ENCODE measurements at places on chromosomes 16 and 17.

GRCh38 chr17:80781211-80781610 lies 210.4 kb upstream of the CHMP6 start:
- DNase-seq: no peak

GRCh38 chr17:37708008-37708615 lies 36.7 kb downstream of the HNF1B start:
- DNase-seq: no peak

DNA sequence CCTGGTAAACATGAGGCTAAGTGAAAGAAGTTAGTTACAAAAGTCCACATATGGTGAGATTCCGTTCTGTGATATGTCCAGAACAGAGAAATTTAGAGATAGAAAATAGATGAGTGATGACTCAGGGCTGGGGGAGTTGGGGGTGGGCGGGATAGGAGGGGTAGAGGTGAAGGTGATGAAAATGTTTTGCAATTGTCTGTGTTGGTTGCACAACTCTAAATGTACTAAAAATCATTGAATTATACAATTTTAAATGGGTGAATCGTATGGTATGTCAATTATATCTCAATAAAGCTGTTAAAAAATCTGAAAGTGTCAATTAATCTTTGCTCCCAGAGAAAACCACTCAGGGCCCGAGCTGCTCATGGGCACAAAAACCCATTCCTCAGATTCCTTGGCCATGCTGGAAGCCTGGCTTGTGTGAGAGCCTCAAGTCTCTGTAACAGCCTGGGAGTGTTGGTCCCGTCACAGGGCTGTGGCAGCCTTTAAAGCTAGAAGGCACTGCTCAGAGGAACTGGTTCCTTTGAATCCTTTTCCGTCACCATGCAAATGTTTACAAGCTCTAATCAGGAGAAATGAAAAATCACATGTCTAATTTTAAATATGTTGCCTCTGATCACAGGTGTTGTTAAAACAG lies 225.3 kb downstream of the WWOX start:
- DNase-seq: no peak

DNA sequence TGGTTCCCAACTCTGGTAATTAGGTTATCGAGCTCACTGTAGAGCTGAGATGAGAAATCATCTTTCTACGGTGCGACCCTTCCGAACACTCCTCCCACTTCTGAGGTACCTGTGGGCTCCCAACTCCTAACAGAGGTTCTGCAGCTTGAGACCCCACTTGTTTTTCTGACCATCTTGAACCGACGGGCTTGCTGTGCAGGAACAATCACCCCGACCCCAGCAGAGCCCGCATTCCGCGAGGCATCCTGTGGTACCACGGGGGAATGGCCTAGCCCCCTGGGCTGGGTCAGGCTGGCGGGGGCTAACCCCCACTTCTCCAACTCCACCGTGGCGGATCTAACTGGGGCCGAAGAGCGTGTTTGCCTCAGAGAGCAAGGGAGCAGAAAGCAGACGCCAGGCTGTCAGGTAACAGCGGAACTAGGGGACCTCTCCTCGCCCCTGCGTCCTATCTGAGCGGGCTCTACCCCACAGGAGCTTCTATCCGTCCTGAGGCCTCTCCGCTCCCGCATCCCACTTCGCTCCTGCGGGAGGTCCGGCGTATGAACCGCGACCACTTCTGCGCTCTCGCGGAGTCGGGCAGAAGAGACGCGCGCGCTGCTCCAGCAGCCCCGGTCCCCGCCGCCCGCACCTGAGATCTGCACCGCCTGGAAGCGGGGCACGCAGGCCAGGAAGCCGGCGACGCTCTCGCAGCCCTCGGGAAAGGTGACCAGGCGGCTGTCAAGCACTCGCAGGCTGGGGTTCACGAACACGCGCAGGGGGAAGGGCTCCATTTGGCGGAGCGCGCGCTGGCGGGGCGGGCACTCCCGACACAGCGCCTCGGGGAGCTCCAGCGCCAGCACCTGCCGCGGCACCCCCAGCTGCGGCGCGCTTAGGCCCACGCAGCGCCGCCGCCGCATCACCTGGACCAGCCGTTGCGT lies 761 bp downstream of the PDF start:
- DNase-seq: no peak

DNA sequence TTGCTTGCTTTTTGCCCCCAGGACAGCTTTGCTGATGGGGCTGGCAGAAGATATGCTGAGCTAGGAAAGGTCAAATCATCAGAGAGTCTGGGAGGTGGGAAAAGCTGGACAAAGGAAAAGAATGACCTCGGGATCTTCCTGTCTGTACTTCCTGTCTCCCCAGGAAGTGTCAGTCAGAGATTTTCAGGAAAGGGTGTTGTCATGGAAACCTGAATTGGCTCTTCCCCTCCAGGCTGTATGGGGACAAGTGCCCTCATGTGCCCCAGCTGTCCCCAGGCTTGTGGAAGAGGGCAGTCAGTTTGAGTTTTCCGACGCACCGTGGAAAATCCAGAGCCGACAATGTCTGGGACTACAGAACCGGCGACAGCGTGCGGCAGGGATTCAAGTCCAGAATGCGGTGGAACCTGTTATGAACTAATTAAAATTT lies 122.7 kb upstream of the ZFHX3 start:
- no peak for DNase-seq

GRCh38 chr17:83013779-83014117 lies 65.7 kb upstream of the METRNL start:
- DNase-seq: no peak

GRCh38 chr17:19270704-19271611 lies 33.8 kb downstream of the EPN2 start:
- DNase-seq: no peak

- DNase-seq: no peak
Measured at GRCh38 chr16:54633943-54634362, 296.7 kb upstream of the IRX5 start.

GRCh38 chr17:79930062-79930876 lies 91.0 kb upstream of the CBX4 start:
- DNase-seq: no peak

- DNase-seq: no peak
Measured at GRCh38 chr16:60605176-60605575, 1431.1 kb downstream of the CDH8 start.

DNA sequence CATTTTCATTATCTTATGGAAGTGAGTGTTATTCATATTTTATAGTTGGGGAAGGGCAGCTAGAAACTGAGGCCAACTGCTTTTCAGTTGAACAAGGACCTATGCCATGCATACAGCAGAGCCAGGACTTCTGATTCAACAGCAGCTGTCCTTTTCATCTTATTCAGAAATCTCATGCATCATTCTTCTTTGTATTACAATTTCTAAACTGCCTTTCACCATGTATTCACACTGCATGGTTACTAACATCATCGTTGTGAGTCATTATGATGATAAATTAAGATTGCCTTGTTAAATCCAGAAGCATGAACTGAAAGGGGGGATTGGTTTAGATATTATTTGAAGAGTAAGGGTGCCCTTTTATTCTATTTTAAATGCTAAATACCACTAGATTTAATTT lies 1470.1 kb upstream of the GOT2 start:
- DNase-seq: no peak

- DNase-seq: peak; percentile 71
Measured at GRCh38 chr17:5249615-5250014, 15.0 kb upstream of the SCIMP start.

DNA sequence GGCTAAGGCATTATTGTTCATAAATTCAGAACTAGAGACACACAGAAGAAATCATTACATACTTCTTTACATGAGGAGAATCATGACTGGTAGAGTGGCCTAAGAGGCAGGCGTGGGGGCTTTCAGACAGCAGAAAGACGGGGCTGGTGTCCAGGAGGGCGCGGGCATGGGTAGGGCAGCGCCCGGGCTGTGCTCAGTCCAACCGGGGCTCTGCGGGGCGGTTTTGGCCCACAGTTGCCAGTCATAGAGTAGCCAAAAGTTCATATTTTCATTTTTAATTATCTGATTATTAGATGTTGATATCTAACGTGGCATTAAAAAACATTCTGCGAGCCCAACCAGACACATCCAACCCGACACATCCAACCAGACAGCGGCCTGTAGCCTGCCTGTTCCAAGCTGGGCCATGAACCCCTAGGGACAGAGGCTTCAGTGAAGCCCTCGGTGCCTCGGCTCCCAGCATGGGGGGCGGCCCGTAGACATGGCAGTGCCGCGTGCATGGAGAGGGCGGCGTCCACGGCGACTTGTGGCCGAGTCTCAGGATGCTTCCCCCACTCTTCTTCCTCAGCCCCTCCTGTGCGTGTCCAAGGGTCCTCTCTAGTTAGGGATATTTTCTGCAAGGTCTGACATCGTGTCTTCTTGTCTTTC lies 162.4 kb upstream of the CHMP6 start:
- no peak for DNase-seq

GRCh38 chr17:38508954-38509771 lies 80.9 kb downstream of the ARHGAP23 start:
- DNase-seq: peak; percentile 62

- DNase-seq: no peak
Measured at GRCh38 chr16:67641779-67642708, 2.9 kb upstream of the CARMIL2 start.

- DNase-seq: no peak
Measured at GRCh38 chr17:50451943-50452629, 16.6 kb downstream of the CHAD start.

DNA sequence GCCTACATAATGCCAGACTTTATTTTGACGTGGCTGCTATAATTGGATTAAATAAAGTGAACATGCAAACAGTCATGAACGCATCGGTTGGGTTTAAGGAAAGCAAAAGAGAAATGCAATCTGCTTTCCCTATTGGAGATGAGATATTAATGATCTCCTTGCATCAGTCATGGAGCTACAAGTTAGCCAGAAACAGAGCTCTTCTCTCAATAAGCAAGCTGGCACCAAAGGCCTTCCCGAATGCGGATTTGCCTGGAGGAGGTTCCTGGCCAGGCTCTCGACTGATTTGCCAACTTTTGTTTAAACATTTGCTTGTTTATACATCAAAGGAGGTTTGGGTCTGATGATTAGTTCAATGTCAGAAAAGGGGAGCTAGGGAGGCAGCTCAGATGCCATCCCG lies 318.4 kb downstream of the XYLT1 start:
- no peak for DNase-seq

DNA sequence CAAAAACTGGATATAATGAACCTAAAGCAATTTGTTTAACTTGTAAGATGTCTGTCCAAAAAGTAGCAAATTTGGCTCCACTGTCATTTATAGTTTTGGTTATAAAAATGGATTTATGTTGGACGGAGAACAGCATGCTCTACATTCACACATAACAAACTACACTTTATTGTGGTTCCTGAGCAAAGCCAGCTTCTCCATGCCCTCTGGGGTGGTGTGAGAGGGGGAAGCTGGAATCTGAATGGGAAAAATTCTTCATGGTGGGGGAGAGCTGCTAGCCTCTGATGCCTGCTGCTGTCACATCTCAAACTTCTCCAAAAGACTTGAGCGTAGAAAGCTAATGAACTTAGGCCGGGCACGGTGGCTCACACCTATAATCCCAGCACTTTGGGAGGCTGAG lies 9.8 kb upstream of the METTL9 start:
- no peak for DNase-seq

DNA sequence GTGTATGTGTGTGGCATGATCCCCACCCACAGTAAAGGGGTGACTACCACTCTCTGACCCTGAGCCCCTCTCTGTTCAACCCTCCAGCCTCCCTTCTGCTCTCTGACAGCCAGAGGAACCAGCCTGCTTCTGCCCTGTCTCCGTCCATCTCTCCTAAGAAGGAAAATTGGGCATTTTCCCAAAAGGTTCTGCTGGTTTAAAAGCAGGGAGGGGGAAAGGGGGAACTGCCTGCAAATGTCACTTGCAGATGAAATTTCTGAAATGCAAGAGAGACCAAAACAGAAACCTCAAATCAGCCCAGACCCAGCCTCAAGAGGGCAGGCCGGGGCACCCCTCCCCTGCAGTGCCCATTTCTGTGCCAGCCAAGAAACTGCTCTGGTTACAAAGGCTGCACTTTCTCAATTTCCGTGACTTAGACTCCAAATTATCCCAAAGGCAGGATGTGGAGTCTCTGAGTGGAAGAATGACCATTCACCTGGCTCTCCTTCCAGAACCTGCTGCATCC lies 197.9 kb downstream of the RBFOX3 start:
- DNase-seq: no peak

DNA sequence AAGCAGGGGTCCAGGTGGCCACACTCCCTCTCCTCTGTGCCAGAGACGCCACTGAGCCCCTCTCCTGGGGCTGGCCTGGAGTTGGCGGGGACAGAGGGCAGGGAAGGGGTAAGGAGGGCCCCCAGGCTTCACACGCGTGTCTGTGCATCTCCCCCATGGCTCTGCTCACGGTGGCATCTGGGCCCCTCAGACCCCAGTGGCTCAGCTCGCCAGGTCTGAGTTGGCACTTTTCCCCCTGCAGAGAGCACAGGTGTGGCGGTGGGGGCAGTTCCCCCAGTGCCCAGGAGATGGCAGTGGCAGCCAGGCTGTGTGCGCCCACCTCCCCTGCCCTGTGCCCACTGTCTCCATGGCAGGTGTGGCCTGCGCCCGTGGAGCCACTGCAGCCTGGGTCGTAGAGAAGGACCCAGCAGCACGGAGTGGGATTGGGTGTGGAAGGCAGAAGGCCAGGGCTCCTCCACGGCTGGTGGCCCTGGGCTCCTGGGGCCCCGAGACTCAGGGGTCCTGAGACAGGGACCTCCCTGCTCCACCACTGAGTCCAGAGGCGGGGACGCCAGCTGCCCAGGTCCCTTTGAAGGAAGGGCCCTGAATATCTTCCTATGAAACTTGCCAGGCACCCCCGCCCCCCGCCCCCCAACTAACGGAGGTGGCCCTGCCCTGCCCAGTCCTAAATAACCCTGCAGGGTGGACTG lies 4.3 kb upstream of the APRT start:
- DNase-seq: no peak

- DNase-seq: no peak
Measured at GRCh38 chr16:85891033-85891775, 7.8 kb upstream of the IRF8 start.

GRCh38 chr17:35740997-35741931 lies 9.8 kb downstream of the RASL10B start:
- no peak for DNase-seq

DNA sequence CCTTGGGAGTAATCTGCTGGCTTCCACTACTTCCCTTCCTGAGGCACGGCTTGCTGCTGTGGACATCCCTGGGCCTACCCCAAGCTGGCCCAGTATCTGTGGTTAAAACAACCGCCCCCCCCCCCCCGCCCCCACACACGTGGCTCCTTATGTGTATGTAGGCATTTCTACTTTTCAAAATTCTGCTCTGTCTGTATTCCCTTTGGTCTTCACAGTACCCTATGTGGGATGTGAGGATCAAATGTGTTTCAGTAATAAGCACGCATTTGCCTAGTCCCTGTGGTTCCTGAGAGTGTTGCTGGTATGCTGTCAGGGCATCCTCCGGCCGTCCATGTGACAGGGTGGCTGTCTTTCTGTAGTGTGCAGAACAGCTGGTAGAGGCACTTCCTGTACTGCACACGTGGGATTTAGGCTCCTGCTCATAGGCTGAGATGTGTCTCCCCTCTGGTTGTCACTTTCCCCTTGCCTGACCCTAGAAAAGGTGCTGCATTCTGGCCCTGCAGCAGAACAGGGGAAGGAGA lies 2.2 kb downstream of the NT5M start:
- DNase-seq: no peak

Measured in anterior cingulate cortex (tissue), 58 donors.